Lung (tissue), 17 donors: ENCODE measurements at places on chromosomes 16 and 17. TPM values are rescaled to one million over a fixed set of nuclear protein-coding genes. Genes with fewer than 3 reads are reported as not detected.

The RGS11 gene
- total RNA-seq = 2.6 TPM

The KRTAP2-2 gene
- not detected for total RNA-seq

The KRTAP3-1 gene
- not detected for total RNA-seq

The NUPR1 gene
- total RNA-seq = 8.0 TPM

The ST6GALNAC1 gene
- 22.5 TPM for total RNA-seq

The NPIPA5 gene
- total RNA-seq = 8.3 TPM

The TBC1D26 gene
- 0.34 TPM for total RNA-seq

The TRAPPC1 gene
- 158 TPM for total RNA-seq

The TEKT1 gene
- total RNA-seq = 18.5 TPM

The IL21R gene
- 3.4 TPM for total RNA-seq

The DPEP2 gene
- 12.2 TPM for total RNA-seq

The RND2 gene
- 0.34 TPM for total RNA-seq

The ZNF594 gene
- total RNA-seq = 14.4 TPM
